ENCODE measurements at places on chromosomes 11 and 22.
A peak's percentile ranks its signal among the peaks of the same experiment; 100 is the strongest.

GRCh38 chr11:116644201-116644940 lies 128.4 kb downstream of the BUD13 start:
- no peak for DNase-seq

- no peak for DNase-seq
Observed at GRCh38 chr22:19957445-19957844, 15.8 kb upstream of the TXNRD2 start.

- DNase-seq, result no peak
Observed at GRCh38 chr22:49712195-49712791, 115.4 kb downstream of the BRD1 start.

DNA sequence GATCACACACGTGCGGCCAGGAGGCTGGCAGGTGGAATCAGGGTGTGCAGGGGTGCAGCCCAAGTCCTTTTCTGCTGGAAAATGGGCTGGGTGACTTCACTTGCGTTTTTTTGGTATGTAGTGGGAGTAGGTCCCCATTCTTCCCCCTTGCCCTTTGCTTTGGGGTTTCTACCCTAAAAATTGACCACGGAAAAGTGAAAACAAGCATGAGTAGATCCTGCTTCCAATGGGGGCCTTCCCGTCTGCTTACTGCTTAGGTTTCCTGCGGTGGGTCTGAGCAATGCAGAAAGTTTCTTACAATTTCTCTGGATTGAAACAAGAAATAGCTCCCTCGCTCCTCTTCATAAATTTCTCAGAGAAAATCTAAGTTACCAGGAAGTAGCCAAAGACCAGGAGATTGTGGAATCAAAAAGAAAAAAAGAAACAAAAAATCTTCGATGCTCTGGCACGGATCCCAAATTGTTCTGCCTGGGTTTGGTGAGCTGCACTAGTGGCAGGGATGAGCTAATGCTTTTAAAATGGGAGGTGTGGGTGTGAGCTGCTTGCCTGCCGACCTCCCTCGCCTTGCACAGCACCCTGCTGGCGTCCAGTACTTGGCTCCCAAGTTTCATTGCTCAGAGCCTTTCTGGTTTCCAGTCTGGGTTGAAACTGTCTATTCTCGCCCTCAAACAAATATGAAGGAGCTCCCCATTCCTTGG lies 2.4 kb downstream of the TIMP3 start:
- DNase-seq, result no peak

DNA sequence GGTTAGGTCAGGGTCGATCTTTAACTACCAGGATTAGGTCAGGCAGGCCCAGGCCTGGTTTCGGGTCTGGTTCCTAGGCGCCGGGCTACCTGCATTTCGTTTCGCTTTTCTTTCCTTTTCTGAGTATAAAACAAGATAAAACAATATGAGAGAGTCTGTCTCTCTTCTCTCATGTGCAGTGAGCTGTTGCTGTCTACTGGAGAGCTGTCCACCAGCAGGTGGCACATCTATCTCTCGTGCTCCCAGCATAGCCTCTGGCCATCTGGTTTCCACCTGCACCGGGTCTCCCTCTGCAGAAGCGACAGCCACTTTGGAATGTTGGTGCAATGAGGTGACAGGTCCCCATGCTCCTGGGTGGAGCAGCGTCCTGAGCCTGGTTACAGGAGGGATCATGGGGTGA lies 27.6 kb downstream of the RIBC2 start:
- no peak for DNase-seq

- DNase-seq, result no peak
Observed at GRCh38 chr11:109856928-109857327, 236.3 kb upstream of the ZC3H12C start.

- DNase-seq, result no peak
Observed at GRCh38 chr11:90344546-90344945, 121.7 kb upstream of the CHORDC1 start.

DNA sequence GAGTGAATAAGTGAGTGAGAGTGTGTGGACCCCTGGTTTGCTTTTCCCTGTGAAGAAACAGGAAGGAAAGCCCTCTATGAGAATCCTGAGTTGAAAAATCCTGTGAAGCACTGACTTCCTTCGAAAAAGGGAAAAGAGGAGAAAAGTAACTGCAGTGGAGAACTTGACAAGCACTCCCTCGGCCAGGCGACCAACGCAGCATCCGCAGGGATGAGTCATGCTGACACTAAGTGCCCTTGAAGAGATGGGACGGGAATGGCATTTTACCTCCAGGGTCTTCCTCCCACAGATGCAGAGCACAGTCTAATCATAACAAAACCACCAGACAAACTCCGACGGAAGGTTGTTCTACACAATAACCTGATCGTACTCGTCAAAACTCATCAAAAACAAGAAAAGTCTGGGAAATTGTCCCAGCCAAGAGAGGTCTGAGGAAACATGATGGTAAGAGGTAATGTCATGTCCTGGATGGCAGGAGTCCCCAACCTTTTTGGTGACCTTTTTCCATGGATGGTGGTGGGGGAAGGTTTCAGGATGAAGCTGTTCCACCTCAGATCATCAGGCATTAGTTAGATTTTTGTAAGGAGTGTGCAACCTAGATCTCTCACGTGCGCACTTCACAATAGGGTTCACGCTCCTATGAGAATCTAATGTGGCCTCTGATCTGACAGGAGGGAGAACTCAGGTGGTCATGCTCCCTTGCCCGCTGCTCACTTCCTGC lies 132.2 kb upstream of the B3GAT1 start:
- DNase-seq, result no peak

- DNase-seq, result peak; percentile 23
Observed at GRCh38 chr11:15969281-15969680, 387.1 kb downstream of the SOX6 start.

- DNase-seq, result no peak
Observed at GRCh38 chr22:38645430-38645829, 10.8 kb downstream of the FAM227A start.

DNA sequence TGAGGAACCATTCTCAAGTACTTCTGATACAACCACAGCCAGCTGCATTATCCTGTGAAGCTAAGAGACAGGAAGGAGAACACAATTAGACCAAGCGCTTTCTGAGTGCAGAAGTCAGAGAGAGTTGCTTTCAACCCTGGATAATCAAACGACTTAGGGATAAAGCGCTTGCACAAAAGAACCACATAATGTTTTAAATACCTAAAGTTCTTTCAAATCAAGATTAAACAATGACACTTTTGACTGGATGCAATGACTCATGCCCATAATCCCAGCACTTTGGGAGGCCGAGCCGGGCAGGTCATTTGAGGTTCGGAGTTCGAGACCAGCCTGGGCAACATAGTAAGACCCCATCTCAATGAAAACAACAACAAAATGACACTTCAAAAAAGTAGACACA lies 145.1 kb downstream of the SWAP70 start:
- no peak for DNase-seq

- no peak for DNase-seq
Observed at GRCh38 chr11:47067401-47067800, 109.3 kb downstream of the ARFGAP2 start.

- DNase-seq, result no peak
Observed at GRCh38 chr11:66885950-66886440, 29.1 kb downstream of the LRFN4 start.

- no peak for DNase-seq
Observed at GRCh38 chr22:38829485-38829884, 14.3 kb downstream of the NPTXR start.

GRCh38 chr22:20212754-20213699 lies 55.1 kb downstream of the RTN4R start:
- DNase-seq, result no peak

- DNase-seq, result no peak
Observed at GRCh38 chr11:30478923-30479322, 107.2 kb downstream of the MPPED2 start.

DNA sequence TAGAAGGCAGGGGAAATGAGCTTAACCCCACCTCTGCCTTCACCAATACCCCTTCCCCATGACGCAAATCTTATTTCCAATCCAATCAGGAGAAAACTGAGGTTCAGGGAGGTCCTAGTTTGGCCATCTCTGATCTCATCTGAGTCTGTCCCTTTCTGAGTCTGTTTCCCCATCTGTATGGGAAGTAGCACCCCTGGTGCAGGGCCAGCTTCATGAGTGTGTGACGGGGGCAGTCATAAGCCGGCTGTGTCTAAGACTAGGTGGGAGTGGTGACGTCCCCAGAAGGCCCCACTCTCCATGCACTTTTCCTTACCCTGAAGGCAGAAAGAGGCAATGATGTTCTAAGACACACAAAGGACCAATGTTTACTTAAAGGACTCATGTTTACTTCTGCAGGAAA lies 72.3 kb downstream of the MN1 start:
- no peak for DNase-seq

All from NCI-H1048 (cell line).